ENCODE measurements at places on chromosomes 2 and 18.

GRCh38 chr2:197599285-197599965 lies 76.0 kb downstream of the RFTN2 start:
- no peak for DNase-seq

- DNase-seq: no peak
Measured at GRCh38 chr18:27616324-27616723, 431.2 kb upstream of the CHST9 start.

GRCh38 chr18:12768625-12769024 lies 65.8 kb downstream of the PSMG2 start:
- DNase-seq: no peak

- DNase-seq: no peak
Measured at GRCh38 chr2:119371111-119371510, 4.3 kb downstream of the DBI start.

All from GDM1 (cell line).